ENCODE measurements at places on chromosomes 11 and 22. TPM values are rescaled to one million over a fixed set of nuclear protein-coding genes. Genes with fewer than 3 reads are reported as not detected.

HTATIP2 gene
- 91.9 TPM for total RNA-seq

CASP1 gene
- 19.2 TPM for total RNA-seq

DNA sequence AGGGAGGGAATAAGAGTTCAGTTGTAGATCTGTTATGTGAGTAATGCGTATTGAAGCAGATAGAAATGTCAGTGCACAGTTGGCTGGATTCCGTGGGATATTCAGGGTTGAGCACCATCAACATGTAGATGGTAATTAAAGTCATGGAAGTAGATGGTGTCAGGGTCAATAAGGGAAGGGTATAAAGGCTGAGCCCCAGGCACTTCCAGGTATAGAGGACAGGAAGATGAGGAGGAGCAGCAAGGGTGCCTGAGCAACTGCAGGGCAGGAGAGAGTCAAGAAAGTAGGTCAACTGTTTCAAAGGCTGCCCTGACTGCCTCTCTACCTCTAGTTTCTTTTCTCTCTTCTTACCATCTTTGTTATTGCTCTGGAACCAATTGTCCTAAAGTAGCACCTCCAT is 85.9 kb downstream of the MICAL2 start:
- no peaks in the 10 kb centered on the region for H3K27me3 ChIP-seq
- H3K4me1 ChIP-seq = no peaks in the 10 kb centered on the region
- no peak overlapping the region for H3K27ac ChIP-seq
- H3K4me3 ChIP-seq = no peak overlapping the region

- H3K27me3 ChIP-seq = no peaks in the 10 kb centered on the region
- H3K27ac ChIP-seq = no peak overlapping the region
- H3K36me3 ChIP-seq = no peaks in the 10 kb centered on the region
These were observed 9.9 kb upstream of the SEC14L3 start for GRCh38 chr22:30481711-30482110.

GRCh38 chr11:70883973-70884623 is 368.3 kb downstream of the SHANK2 start:
- no peak overlapping the region for H3K4me3 ChIP-seq
- H3K4me1 ChIP-seq = no peaks in the 10 kb centered on the region
- no peaks in the 10 kb centered on the region for H3K27me3 ChIP-seq
- H3K36me3 ChIP-seq = no peaks in the 10 kb centered on the region

DNA sequence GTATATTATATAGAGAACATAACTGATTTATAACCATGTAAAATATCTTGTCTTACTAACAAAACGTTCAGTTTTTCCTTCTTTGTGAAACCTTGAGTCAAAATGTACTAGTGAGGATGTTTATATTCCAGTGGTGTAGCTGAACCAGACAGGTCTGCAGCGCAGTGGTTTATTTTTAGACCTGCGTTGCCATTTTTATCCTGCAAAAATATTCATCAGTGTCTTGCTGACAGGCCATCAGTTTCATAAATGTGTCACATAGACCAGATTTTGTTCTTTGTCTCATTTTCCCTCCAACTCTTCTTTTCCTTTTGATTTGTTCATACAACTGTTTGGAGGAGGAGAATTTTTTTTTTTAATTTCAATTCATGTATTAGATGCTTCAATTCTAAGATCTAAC is 43.1 kb downstream of the HSD17B12 start:
- no peak overlapping the region for H3K27ac ChIP-seq
- no peak overlapping the region for H3K4me3 ChIP-seq
- no peaks in the 10 kb centered on the region for H3K36me3 ChIP-seq
- H3K4me1 ChIP-seq = no peaks in the 10 kb centered on the region

DNA sequence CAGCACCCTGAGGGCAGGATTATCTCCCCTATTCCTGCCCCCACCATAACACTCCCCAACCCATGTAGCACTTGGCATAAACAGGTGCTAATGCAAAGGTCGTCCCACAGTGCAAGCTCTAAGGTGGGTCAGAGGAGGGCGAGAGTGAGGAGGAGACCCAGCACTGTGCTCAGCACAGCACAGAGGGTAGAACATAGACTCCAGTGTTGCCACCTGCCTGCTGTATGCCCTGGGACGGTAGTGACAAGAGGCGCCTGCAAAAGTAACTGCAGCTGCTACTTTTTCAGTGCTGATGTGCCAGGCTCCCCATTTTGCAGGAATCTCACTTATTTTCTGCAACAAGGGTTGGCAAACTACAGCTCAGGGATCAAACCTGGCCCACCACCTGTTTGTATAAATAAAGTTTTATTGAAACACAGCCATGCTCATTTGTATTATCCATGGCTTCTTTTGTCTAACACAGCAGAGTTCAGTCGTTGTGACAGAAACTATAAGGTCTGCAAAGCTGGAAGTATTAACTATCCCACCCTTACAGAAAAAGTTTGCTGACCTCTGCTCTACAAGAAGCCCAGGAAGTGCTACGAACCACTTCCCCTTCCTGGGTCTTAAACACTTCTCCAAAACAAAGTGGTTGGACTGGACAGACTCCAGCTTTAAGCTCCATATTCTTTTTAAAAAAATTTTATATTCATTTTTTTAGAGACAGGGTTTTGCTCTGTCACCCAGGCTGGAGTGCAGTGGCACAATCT is 16.9 kb upstream of the CDC42BPG start:
- no peaks in the 10 kb centered on the region for H3K27me3 ChIP-seq
- no peak for DNase-seq
- H3K27ac ChIP-seq = no peak overlapping the region
- peaks cover 12% of the 10 kb centered on the region for H3K4me1 ChIP-seq
- H3K4me3 ChIP-seq = no peak overlapping the region

CARD16 gene
- total RNA-seq = 10.9 TPM

- DNase-seq = no peak
- H3K4me1 ChIP-seq = no peaks in the 10 kb centered on the region
- no peak overlapping the region for H3K4me3 ChIP-seq
These were observed 98.3 kb downstream of the PAX6 start for GRCh38 chr11:31712851-31713250.
